ENCODE measurements at places on chromosomes 5 and 9.

- DNase-seq, result no peak
Observed at GRCh38 chr9:78932849-78933627, 636.1 kb downstream of the PSAT1 start.

DNA sequence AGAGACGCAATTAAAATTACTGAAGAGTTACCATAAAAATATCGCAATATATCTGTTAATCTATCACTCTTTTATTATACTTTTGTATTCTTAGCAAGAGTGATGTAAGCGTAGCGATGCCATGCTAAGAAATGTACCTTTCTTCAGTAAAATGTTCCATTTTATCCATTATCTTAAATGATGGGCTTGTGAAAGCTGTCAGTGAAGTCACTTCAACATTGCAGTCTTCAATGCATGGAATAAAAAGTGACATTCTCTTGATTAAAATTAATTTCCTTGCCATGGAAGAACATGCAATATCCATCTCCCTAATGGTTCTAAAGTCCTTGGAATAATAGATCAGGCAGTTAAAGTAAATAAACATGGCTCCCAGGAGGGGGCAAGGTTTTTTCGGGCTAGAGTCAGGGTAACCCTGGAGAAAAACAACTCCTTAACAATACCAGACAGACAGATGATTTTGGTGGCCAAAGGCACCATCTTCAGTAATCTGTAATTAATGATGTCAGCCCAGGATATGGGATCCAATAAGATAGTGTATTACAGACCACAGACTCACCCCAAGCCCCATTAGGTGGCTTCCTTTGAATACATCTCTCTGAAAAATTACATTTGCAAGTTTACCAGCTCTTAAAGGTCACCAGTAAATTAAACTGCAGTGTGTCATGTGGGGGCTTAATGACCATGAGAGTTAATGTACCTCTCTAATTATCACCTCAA is 677.1 kb downstream of the DTWD2 start:
- DNase-seq, result no peak

GRCh38 chr5:115336201-115336720 is 39.8 kb upstream of the CCDC112 start:
- no peak for DNase-seq

DNA sequence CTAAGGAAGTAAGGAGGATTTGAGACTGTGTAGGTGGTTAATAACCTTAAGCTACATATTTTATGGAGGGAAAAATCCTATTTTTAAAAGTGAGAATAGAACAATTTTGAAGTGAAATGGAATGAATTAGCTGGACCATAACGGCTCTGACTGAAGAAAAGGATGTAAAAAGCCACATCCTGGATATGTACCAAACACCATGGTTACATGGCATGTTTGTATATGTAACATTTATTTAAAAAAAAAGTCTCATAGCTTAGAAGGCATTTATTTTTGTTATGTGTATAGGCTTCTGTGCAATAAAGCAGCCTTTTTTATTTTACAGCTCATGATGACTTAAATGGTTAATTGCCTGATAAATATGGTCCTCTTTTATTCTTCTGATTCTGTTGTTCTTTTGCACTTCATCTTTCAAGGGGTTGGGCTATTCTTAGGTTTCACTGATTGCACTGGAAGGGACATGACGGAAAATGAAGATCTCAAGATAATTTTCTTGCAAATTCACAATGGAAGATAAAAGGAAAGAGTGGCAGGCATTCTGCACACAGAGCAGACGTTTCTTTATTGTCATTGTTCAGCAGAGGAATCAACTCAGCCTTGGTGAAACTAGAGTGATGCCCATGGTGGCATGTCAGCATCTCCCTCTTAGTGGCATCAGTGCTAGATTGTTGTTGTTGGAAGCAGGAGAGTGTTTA is 63.1 kb downstream of the DOCK8 start:
- no peak for DNase-seq

DNA sequence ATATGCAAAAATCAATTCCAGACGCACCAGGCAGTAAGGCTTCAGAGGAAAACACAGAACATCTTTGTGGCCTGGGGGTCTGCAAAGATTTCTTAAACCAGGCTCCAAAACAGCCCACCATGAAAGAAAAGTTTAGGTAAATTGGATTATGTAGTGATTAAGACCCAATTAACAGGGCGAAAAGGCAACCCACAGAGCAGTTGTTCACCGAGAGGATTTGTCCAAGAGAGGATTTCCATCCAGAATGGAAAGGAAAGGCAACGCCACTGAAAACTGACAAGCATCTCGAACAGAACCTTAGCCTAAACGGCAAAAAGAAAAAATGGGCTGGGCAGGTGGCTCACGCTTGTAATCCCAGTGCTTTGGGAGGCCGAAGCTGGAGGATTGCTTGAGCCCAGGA is 37.4 kb downstream of the GLT6D1 start:
- DNase-seq, result no peak

- DNase-seq, result no peak
Observed at GRCh38 chr9:110820381-110820780, 151.8 kb downstream of the MUSK start.

DNA sequence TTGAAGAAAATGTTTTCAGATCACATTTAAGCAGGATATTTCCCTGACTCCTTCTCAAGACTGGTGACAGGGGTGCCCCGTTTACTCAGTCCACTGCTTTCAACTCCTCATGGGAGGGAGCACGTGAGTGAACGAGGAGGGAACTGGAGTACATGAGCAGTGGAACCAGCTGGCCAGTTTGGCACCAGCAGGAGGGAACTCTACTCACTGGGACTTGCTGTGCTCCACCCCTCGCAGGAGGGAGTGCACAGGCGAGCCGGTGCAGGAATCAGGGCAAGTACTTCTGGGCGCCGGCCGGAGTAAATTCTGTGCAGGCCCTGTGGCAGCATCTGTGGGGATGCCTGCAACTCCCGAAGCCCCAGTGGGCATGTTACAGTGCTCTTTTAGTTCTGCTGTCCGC is 1941.1 kb upstream of the C9orf72 start:
- DNase-seq, result no peak

- DNase-seq, result peak; percentile 72
Observed at GRCh38 chr5:109650493-109650892, 39.2 kb upstream of the MAN2A1 start.

GRCh38 chr5:95983080-95983479 is 21.4 kb upstream of the ELL2 start:
- no peak for DNase-seq

DNA sequence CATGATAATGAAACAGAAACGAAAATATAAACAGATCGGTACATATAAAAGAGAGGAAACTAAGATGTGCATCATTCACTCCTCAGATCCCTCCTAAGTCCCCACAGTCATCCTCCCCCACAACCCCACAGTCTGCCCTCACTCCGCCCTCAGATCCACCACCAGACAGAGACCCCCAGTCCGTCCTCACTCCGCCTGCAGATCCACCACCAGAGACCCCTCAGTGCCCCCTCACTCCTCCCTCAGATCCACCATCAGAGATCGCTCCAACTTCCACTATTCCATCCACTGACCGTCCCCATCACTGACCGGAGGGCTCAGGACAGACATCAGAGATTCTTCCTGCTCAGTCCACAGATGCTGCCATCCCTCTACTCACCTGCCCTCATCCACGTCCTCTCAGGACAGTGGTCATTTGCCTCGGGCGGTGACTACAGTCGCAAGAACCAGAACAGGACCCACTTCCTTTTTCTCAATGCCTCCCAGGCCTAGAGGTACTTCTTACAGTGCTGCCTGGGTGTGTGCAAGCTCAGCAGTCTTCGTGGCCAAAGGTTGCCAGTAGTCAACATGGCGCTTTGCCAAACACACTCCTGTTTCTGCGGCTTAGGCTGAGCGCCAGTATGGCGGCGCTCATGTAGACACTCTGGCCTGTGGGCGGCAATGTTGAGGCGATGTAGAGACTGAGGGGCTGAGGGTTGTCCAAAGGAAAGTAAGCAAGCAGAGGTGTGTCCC is 8.3 kb upstream of the SPATA31C1 start:
- DNase-seq, result peak; percentile 41

- DNase-seq, result no peak
Observed at GRCh38 chr9:86604741-86605140, 250.5 kb upstream of the TUT7 start.

DNA sequence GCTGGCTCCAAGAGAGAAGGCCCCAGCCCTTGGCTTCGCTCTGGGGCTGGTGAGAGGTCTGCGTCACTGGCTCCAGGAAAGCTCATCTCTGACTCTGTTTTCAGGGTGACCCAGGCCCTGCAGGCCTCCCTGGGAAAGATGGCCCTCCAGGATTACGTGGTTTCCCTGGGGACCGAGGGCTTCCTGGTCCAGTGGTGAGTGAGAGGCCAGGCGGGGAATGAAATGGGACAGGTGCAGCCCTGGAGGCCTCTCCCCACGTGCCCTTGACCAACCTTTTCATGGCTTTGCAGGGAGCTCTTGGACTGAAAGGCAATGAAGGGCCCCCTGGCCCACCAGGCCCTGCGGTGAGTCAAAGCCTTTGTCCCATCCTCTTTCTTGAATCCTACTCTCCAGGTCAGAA is 75.7 kb upstream of the FCN2 start:
- DNase-seq, result no peak
